ENCODE measurements at places on chromosomes 1 and 21.
A peak's percentile ranks its signal among the peaks of the same experiment; 100 is the strongest.

DNA sequence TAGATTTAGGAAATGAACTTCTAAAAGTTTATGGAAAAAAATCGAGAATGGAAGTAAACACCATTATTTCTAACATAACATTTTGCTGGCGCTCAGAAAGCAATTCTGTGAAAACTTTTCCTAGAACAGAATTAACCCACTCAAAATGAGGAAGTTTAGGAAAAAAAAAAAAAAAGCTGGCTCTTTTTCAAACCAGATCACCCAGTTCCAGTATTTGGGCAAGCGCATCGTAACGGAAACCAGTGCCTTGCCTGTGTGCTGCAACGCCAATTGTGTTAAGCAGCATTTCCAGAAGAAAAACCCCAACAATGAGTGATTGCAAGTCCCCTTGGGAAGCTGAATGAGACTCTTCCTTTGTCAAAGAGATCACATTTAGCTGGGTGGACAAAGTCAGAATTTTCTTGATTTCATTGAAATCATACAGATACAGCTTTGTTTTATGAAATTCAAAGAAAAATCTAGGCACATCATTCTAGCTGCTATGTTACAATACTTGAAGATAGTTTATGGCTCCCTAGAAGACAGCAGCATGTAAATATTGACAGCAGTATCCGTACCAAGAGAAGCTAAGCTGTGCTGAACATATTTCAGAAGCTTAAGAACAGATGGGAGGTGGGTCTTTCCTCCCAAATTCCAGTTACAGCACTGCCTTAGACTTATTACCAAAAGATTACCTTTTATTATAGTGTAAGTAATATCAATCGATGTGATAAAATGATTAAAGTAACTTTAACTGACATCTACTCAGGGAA, 113.4 kb downstream of the ERG start:
- peak; percentile 80 for DNase-seq

DNA sequence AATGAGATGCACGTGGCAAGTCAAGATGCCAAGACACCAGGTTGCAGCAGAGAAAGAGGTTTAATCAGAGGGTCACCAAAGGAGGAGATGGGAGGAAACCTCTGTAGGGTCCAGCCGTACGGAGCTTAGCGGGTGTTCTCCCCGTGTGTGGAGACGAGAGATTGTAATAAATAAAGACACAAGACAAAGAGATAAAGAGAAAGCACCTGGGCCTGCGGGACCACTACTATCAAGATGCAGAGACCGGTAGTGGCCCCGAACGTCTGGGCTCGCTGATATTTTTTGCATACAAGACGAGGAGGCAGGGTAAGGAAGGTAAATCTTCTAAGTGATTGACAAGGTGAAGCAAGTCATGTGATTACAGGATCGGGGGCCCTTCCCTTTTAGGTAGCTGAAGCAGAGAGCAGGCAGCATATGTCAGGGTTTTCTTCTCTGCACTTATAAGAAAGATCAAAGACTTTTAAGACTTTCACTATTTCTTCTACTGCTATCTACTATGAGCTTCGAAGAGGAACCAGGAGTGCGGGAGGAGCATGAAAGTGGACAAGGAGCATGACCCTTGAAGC, 41.2 kb upstream of the TDRD10 start:
- no peak for DNase-seq

DNA sequence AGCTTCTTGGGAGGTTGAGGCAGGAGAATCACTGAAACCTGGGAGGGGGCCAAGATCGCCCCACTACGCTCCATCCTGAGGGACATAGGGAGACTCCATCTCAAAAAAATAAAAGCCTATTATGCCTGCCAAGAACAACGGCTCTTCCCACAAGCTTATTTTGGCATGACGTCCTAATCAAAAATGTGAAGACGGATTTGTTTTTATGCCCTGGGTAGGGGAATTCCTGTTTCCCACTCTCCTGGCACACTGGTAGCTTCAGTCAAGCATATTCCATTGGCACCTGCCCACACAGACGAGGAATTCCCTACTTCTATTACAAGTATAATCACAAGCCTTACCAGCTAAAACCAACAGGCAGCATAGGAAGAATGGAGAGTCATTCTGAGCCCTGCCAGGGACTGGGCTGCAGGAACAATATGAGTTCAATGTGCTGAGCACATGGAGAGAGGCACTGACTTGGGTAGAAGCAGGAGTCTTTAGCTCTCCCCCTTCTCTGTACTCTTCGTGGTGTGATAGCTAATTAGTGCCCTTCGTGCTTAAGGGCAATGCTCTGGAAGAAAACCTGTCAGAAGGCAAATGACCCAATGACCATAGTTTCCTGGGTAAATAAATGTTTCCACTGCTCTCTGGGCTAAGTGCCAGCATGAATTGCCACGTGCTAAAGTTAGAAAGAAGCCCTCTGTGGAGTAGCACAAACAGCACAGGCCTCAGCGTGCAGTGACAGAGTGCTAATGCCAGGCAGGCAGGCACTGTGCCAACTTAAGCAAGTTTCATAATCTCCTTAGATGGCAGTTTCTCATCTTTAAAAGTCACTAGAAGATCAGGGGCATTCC, 16.8 kb downstream of the TNFSF4 start:
- DNase-seq: peak; percentile 29

GRCh38 chr1:3049164-3049563, 19.8 kb upstream of the PRDM16 start:
- DNase-seq: no peak

- DNase-seq: no peak
Measured at GRCh38 chr1:79364896-79365295, 358.4 kb upstream of the ADGRL4 start.
